ENCODE measurements at places on chromosomes 11 and 22.

- DNase-seq = no peak
Observed at GRCh38 chr11:62805961-62806441, 761 bp upstream of the NXF1 start.

GRCh38 chr11:7204778-7205177, 46.9 kb upstream of the SYT9 start:
- DNase-seq = no peak

- no peak for DNase-seq
Observed at GRCh38 chr11:32422545-32422944, 12.8 kb downstream of the WT1 start.

DNA sequence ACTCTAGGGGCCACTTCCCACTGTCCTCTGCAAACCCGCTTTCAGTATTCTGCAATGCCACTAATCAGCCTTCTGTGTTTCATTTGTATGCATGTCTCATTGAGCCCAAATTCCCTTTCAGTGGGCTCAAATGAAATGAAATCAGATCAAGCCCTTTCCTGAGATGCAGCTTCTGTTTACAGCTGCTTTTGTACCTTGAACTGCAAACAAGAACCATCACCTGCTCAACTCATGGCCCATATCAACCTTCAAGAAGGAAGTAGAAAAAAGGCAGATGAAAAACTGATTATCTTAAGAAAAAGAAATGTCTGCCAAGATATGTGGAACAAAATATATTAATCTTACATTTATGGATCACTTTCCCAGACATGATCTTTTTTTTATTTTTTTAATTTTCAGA, 141.1 kb upstream of the ARHGAP42 start:
- no peak for DNase-seq

DNA sequence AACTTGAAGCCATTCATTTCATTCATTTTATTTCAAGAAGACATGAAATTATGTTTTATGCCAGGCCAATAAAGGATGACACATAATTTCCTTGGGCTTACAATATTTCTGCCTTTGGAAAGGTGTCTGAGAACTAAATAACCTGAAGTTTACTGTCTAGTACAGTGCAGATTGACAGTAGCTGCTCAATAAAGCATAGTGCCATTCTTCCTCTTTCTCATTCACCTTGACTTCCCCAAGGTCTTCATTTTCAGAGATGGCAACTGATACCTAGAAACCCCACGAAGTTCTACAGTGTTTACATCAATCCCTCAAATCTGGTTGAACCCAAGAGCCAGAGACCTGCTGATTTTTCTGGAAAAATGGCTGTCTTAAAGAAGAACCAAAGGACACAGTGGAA, 144.3 kb upstream of the SYN3 start:
- DNase-seq = no peak

DNA sequence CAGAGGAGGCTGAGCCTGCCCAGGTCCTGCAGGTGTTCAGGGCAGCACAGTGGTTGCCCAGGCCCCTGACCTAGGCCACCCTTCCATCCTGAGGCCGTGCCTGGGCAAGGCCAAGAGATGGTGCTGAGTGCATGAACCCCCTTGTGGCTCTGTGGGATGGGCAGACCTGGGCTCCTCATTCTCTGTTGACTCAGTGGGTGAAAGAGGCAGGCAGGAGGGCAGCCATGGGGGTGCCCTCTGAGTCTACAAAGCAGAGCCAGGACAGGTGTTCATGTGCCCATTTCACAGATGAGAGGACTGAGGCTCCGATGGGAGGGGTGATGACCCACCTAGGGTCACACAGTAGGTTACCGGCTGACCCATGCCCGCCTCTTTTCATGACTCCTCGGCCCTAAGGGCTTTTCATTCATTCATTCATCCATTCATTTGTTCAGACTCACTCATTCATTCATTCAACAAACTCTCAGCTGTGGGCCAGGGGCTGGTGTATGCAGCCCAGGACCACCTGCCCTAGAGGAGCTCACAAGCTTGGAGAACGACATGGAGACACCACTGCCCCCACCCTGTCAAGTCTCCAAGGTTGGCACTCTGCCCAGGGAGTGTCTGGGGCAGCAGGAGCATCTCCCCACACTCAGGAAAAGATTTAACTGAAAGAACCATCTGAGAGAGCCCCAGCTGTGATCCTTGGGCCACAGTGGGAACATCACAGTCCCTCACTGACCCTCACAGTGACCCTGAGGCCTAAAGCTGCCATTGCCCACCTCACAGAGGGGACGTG, 40.5 kb downstream of the IGLL5 start:
- DNase-seq = no peak

DNA sequence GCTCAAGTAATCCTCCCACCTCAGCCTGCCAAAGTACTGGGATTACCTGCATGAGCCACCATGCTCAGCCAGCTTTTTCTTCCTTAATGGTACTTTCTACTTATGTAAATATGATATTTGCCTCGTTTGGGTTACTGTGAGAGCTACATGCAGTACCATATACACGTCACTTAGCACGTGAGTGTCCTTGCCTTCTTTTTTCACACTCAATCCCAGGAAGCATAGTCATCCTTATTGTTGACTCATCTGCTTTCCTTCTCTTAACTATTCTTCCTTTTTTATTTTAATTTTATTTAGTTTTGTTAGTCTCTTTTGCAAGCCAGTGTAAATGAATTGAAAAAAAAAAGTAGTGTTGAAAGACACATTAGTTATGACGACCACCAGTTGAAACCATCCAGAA, 205.9 kb downstream of the HIPK3 start:
- no peak for DNase-seq

GRCh38 chr22:42902875-42903510, 45.9 kb upstream of the ARFGAP3 start:
- no peak for DNase-seq

DNA sequence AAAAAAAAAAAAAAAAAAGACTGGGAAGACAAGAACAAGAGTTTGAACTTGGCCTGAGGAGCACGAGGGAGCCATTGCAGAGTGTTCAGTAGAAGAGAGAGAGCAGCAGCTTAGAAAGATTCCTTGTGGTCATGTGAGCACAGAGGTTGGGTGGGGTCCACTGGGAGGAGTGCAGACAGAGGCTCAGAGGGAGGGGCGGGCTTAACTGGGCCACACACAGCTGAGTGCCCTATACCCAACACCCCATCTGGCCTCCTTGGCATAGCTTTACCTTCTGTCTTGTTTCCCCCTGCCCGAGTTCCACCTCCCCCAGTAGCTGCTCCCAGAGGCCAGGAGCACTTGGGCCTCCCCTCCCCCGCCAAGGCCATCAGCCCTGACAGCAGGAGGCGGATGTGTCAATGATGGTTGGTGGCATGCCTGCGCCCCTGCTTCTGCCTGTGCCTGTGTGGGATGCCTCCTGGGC, 12.1 kb downstream of the C11orf86 start:
- no peak for DNase-seq

DNA sequence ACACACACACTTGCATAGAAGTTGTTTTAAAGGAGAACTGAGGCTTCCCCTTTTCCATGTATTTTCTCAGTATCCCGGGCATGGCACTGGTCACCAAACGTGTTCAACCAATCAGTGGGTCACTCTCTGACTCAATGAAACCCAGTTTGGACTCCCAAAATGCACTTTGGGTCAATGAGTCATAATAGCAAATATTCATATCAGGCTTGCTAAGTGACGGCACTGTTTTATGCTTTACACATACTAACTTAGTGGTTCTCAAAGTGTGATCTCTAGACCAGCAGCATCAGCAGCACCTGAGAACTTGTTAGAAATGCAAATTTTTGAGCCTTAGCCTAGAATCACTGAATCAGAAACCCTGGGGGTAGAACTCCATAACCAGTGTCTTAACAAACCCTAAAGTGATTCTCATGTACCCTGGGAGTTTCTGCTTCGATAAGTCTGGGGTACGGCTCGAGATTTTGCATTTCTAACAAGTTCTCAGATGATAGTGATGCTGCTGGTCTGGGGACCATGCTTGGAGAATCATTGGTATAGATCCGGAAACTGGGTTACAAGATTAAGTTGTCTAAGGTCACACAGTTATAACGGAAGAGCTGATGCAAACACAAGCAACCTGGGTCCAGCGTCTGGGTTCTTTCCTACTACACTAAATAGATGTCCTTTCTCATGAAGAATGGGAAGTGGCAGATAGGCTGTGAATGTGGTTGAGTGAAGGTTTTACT, 35.6 kb downstream of the ETS1 start:
- DNase-seq = peak; percentile 97

DNA sequence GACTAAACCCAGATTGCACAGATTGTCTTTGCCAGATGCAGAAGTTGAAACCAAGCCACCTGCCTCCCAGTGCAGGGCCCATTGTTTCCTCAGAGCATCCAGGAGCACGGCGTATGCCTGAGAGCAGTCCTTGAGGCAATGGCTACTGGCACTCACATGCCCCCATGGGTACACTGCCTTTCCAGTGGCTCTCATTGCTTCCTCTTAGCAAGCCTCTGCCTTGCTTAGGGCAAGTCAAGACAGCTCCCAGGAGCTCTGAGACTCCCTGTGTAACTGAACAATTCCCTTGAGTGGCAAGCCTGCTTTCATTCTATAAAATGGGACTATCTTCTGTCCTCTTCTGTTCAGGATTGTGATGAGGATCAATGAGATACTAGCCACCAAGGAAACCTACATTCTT, 4.1 kb downstream of the SYTL2 start:
- no peak for DNase-seq

- DNase-seq = peak; percentile 16
Observed at GRCh38 chr11:58617976-58618557, 4.4 kb upstream of the CNTF start.

- no peak for DNase-seq
Observed at GRCh38 chr11:94747146-94747545, 21.0 kb upstream of the AMOTL1 start.

All from NAMALWA (cell line).